Activated CD8-positive, alpha-beta memory T cell treated with anti-CD3 and anti-CD28 coated beads, Interleukin-2, amount 50 U/mL, for 48 hours (primary cell): ENCODE measurements at places on chromosomes 2 and 18.

DNA sequence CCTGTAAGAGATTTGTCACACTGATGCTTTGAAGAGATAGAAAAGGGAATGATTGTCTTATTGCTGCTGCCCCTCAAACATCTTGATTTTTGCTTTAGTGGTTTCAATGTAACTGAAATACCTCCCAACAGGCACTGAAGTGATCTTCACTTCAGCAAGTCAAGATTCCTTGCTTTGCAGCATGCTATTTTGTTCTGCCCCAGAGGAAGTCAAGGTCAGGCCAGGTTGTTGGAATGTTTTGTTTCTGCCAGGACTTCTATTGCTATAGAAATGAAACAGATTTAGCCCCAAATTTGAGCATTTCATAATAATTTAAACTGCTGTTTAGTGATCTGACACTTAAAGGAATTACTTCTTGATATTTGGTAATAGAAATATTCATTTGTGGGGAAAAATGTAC lies 277.6 kb downstream of the ZNF804A start:
- no peak for DNase-seq

DNA sequence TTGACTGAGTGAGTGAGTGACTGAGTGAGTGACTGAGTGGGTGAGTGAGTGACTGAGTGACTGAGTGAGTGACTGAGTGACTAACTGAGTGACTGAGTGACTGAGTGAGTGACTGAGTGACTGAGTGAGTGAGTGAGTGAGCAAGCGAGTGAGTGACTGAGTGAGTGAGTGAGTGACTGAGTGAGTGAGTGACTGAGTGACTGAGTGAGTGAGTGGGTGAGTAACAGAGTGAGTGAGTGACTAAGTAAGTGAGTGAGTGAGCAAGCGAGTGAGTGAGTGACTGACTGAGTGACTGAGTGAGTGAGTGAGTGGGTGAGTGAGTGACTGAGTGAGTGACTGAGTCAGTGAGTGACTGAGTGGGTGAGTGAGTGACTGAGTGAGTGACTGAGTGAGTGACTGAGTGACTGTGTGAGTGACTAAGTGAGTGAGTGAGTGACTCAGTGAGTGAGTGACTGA lies 11.9 kb downstream of the MAL start:
- DNase-seq: no peak

DNA sequence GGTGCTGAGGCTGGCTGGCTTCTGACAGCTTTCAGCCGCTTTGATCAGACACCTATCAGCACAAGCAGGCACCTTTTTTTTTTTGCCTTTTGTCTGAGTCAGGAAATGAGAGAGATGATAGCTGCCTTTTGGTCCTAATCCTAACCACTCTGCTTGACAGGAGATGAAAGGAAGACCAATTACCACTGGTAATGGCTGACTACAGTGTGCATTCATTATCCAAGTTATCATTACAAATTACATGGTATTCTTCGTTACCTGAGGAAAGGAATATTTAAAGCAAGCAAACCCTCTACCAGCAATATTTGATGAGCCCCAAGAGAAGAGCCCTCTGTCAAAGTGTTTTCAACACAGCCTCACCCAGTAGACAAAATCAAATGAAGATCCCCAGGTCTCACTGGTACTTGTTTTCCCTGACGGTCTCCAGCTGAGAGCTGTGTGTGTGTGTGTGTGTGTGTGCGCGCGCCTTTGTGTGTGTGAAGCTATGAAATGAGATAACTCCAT lies 925.7 kb downstream of the DCDC2C start:
- DNase-seq: no peak

DNA sequence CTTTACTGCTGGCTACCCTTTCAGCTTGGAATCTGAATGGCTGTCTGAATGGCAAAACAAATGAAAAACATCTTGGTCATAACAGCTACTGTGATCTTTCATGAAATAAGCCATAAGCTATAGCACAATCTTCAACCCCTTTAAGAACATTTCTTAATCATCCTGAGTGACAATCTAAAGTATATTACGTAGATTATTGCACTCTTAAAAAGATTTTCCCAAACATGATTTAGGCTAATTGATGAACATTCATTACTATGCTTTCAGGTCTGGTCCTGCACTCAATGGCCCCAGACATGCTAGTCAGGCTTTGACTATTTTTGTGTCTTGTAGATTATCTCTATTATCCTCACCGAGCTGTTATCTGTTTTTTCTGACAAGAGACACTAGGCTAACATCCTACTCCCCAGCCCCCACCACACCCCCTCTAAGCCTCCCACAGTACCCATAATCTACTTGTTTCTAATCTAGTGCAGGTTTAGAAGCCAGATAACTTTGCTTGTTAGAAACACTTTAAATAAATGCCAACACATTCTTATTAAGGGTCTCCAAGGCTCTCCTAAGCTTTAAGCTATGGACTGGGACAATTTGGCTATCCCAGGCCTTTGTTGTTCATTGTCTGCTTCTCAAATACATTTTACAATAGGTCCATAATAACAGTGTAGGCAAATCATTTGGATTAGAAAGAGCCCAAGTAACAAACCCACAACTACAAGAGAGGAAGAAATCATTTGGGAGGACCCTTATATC lies 4.2 kb downstream of the SMAD2 start:
- DNase-seq: no peak

- DNase-seq: no peak
Measured at GRCh38 chr2:51410331-51410730, 378.4 kb upstream of the NRXN1 start.

- no peak for DNase-seq
Measured at GRCh38 chr2:130836501-130837174, at the start of gene ARHGEF4. TSS of gene ARHGEF4 (plus strand) at chr2:130836914. CDS start at chr2:130836954, 40 bp downstream.

DNA sequence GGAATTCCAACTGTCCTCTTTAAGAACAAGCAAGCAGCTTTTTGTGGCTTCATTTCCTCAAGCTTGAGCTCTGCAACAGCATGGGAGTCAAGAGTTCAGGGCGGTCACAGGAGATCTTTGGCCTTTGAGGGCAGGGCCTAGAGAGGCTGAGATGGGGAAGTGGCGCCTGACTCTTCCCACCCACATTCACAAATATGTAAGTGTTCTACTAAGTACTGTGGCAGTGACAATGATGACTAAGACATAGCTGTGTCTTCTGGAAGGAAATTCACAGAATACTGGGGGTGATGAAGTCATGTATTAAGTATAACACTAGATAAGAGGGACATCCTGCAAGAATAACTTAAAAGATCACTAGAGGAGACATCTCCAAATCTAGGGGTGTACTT lies 15.0 kb downstream of the RND3 start:
- DNase-seq: no peak

DNA sequence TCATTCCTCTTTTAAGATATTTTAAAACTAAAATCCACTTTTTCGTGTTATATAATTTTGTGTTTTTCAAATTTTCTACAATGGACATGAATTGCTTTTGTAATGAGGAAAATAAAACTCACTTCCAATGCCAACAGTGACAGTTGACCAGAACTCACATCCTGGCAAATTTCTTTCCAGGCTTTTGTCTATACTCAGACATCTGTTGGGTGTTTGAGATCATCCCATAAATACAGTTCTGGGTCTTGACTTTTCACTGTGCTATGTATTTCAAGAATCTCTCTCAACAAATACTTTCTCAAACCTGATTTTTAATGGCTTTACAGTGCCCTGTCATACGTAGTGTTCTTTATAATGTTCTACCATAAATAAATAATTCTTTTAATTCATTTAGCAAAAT lies 57.6 kb downstream of the RPL37A start:
- DNase-seq: no peak

DNA sequence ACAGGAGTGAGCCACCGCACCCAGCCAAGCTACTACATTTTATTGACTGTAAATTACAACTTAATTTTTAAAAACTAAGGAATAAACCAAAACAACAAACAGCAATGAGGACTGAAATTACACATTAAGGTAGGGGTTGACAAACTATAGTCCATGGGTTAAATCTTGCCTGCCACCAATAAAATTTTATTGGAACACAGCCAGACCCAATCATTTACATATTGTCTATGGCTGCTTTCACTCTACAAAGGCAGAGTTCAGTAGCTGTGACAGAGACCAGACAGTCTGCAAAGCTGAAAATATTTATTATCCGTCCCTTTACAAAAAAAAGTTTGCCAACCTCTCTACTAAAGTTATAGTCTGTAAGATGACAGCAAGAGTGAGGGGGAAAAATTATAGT lies 24.3 kb upstream of the UGP2 start:
- DNase-seq: no peak

GRCh38 chr18:3260995-3261372 lies 949 bp upstream of the MYL12B start:
- DNase-seq: no peak

GRCh38 chr2:184346338-184346862 lies 251.9 kb upstream of the ZNF804A start:
- no peak for DNase-seq

DNA sequence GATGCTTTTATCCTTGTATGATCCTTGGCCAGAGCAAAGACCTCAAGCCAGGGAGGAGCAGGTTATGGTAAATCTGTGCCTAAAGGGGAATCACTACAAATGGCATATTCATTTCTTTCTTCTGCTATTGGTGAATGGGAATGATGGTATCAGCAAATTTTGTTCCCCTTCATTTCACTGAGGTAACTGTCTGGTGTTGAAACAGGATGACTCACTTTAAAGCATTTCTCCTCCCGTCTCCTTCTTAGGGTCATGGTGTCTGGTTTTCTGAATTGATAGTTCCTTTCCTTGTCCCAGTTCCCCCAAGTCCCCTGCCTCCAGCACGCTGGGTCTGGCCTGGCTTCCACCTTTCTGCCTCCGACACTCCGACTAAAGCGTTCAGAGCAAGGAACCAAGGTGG lies 109.2 kb downstream of the MREG start:
- no peak for DNase-seq

DNA sequence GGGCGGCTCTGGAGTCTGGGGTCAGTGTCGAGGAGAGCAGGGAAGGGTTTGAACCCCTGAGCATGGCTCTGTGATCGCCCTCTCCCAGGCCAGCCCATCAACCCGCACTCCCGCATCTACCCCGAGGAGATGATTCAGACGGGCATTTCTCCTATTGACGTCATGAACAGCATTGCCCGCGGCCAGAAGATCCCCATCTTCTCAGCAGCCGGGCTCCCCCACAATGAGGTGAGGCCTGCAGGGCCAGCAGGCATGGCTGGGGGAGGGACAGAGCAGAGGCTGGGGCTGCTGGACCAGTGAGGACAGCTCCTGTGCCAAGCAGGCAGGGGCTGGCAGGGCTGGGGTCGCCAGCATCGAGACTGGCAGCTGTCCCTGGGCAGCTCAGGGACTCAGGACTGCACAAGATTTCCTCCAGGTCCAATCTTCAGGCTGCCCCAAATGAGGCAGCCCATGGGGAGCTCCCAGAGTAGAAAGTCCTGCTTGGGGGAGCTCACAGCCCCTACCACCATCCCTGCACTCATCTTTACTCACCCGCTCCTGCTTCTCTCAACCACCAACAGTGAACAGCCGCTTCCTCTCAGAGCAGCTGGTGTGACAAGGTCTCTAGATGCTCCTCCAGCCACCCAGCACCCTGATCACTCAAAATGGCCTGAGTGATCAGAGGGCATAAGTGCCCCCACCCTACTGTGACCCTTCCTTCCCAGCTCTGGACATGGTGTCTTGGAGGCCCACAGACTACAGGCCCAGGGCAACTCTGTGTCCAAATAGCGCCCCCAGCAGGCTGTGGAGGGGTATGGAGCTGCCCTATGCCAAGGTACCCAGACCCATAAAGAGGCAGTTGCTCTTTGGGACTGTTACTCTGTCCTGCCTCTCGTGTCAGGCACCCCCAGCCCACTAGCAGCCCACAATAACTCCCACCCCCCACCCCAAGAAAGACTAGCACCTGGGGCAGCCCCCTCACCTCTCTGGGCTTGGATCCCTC lies 18.3 kb upstream of the ANKRD53 start:
- DNase-seq: peak; percentile 56
